Substantia nigra (tissue), 51 donors: ENCODE measurements at places on chromosomes 4 and X.

DNA sequence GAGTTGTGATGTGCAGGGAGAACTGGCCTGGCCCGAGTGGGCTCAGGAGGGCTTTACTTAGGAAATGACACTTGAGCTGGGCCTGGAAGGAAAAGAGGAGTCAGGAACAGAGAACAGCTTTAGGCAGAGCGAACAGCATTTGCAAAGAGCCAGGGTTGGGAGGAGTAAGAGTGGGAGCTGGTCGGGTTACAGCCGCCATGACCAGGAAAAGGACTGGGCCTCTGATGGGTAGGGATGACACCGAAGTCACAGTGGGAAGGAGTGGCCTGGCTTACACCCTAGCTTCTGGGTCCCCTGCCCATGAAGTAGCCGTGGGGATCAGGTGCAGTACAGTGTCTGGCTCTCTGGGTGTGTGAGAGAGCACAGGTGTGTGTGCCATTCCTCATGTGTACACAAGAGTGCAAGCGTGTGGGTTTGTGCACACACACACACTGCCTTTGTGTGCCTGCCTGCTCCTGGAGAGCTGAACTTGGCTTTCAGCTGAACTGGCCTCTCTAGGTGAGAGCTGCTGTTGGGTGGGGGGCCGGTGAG is 31.6 kb downstream of the TRMT44 start:
- DNase-seq: no peak

- DNase-seq: no peak
Measured at GRCh38 chr4:101345271-101345595, 2.1 kb downstream of the PPP3CA start.

DNA sequence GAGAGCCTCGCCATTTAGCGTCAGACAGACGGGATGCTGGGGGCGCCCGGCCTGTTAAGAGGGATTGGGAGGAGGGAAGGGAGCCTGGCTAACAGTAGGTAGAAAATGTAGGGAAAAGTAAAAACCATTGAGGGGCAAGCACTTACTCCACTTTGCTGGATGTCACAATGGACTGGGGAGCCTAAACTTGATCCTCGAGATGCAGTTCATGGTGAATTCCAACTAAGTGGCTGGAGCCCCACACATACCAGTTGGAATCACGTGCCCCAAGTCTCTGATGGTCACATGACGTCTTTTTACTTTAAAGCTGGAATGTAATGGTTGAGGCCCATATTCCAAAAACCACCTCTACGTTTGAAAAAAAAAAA is 1.5 kb downstream of the PLS3 start:
- DNase-seq: no peak

DNA sequence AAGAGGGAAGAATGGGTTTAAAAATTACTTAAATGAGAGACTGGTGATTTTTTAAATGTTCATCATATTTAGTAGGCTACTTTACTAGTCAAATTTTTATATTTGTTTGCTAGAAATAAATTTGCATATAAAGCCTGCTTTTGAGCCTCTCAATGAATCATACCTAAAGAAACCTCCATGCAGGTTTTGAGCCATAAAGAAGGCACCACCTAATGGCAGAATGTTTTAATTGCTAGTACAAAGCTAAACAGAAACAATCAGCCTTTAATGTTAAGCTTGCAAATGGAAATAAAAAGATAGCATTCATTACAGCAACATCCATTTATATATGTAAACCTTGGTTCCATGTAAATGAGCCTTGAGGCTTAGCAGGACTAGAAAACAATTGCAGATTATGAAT is 989.7 kb downstream of the CCSER1 start:
- no peak for DNase-seq

- DNase-seq: no peak
Measured at GRCh38 chr4:116088771-116089170, 975.4 kb upstream of the NDST4 start.

DNA sequence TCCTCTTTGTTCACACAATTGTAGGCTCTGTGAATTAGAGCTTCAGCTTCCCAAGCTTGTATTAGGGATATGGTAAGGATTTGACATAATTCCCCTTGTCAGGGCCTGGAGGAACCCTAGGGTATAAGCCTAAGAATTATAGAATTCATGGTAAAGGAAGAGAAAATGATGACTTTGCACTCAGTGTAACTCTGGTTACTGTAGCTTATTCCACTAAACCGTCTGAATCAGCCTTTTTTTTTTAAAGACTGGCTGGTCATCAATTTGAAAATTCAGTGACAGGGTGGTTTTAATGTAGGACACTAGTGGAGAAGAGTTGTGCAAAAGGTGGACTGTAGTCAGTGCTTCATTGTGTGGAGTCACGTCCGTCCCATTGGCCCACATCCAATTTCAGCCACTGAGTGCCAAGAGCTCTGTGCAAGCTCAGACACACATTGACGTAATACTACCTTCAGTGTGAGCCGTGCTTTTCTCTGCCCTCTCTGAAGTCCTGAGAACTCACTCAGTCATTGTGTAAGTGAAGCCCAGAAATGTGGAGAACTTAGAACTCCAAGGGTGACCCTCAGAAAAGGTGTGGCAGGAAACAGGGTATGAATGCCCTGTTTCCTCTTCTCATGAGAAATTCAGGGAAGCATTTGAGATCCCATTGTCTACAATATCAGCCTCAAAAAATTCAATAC is 449.8 kb downstream of the C4orf33 start:
- no peak for DNase-seq

- no peak for DNase-seq
Measured at GRCh38 chrX:134024686-134025377, 39.4 kb upstream of the GPC3 start.

DNA sequence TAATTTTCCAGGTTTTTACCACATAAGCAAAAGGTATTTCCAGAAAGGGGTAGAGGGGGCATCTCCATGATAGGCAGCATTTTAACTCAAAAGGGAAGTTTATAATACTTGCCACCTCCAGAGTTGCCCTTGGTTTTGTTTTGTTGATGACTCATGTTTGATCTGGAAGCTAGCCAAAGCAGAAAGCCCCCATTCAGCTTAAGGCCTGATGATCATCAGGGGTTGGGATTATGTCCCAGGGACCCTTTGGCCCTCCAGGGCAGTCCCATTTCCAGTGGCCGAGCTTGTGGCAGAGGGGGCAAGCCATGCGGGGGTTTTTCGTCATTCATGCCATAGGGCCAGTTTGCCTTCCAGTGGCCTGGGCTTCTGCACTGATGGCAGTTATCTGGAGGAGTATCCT is 143.0 kb upstream of the PLAC1 start:
- no peak for DNase-seq
